ENCODE measurements at places on chromosomes 4 and X.

DNA sequence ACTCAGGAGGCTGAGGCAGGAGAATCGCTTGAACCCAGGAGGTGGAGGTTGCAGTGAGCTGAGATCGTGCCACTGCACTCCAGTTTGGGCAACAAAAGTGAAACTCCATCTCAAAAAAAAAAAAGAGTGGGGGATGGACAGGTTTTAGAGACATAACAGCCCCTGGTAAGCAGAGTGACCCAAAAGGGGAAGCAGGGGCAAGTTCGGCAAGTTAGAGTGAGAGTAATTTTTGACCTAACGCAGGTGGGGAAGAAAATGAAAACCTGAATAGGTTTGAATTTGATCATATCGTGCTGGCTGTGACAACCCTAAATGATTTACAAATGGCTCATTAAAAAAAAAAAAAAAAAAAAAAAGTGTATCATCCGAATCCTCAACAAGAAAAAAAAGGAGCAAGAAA, 25.7 kb upstream of the TMEM131L start:
- DNase-seq: no peak

- DNase-seq: no peak
Measured at GRCh38 chrX:34341258-34341657, 209.1 kb upstream of the FAM47A start.

- no peak for DNase-seq
Measured at GRCh38 chrX:10107483-10107882, 49.3 kb upstream of the CLCN4 start.

- no peak for DNase-seq
Measured at GRCh38 chr4:26093551-26093950, 179.5 kb downstream of the SMIM20 start.

DNA sequence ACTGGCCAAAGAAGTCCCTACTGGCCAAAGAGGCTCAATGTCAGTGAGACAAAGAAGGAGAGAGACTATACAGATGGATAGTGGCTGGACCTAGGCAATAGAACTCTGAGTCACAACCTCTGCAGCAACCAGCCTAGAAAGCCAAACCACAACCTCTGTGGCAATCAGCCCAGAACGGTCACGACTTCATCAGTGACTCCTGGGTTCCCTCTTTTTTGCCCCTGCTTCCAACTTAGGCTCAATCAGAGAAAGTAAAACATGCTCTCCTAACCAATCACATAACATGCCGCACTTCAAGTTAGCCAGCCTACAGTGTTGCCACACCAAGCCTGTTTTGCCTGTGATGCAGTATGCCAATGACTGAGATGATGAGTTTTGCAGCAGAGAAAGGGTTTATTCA, 203.4 kb downstream of the ANAPC10 start:
- no peak for DNase-seq

- no peak for DNase-seq
Measured at GRCh38 chrX:27445438-27445837, 17.7 kb downstream of the PPP4R3C start.

DNA sequence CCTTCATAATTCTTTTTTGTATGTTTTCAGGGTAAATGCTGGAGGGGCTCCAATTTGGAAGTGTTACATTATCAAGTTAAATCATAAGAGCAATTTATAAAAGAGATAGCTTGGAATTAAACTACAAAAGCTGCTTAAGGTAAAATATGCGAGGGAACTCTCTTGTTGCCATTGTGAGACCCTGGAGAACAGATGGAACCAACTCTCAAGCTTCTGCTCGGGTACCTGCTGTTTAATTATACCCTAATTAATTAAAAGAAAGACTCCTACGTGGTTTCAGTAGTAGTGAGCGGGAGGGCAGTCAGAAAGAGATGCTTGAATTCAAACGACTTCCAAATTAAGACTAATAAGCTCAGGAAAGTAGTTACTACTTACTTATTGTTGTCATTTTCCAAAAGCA, 313.1 kb upstream of the TACR3 start:
- DNase-seq: no peak

DNA sequence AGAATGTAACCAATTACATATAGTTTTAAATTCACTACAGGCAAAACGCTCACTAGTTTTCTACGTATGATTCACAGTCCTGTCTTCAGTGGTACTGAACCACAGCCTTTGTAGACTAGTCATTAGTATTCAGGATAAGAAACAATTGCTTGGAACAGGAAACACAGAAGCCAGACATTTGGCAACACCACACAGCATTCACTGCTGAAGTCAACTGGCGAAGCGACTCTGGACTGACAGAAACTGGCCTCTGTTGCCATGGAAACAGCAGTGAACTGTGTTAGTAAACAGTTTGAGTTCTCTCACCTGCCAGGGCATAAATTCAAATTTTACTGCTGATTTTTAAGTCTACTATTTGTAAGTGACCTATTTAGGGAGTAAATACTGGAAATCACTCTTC, 57.6 kb downstream of the MAPK10 start:
- no peak for DNase-seq

DNA sequence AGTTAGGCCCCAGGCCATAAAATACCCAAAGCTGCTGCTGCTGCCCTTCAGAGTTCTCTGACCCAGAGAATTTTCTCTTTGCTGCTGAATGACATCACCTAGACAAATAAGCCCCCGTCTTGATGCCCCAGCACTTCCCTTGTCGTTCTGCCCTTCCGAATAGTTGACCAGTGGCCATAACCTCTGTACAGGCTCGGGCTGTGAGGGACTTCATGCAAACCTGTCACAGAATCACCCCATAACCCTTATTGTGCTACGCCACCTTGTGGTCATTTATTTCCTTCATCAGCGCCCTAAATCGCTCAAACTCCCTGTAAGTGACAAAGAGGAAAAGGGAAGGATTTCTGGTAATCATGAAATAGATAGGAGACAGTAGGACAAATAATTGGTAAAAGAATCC, 18.8 kb downstream of the SPACA5 start:
- DNase-seq: no peak

DNA sequence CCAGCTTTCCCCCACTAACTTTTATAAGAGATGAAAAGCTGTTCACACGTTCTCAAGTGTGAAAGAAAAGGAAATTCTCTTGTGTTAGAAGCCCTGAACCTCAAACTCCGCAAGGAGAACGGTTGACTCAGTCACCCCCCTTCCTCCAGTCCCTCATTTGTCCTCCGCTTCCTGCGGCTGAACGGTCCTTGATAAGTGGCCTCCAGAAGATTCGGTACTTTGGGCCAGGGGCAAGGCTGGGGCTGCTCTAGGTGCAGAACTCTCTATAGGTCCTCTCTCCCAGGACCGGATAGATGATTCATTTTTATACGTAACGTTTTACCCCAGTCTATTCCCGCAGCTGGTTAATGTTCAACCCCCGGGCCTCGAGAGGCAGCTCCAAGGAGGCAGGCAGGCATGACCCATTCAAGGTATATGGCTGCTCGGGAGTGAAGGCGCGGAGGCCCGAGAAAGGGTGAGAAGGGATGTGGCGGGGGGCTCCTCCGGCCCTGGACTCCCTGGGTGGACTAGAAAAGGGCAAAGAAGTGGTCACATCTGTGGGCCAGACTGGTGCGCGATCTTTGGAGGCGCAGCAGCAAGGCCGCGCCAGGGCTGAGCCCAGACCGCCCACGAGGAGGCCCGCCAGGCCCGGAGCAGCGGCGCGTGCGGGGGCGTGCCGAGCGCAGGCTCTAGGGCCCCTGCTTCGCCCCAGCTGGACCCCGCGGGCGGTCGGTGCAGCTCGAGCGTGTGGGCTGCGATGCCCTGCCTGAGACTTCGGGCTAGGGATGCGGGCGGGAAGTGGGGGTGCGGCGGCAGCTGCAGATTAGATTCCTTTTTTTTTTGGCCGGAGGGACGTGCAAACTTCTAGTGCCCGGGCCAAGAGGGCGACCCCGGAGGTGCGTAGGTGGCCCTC, 11.7 kb downstream of the PITX2 start:
- DNase-seq: no peak

DNA sequence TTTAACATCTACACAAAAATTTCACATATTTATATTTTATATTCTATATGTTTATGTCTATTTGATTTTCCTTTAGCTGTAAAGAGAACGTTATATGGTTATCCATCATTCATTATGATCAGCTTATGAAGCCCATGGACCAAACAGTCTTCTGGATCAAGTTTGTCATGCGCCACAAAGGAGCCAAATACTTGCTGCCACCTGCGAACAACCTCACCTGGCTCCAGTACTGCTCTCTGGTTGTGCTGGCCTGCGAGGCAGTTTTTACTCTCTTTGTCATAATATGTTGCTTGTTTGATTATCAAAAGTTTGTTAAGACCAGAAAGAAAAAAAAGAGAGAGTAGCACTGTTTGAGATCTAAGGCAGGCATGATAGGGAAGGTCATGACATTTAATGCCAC, 38.2 kb downstream of the UGT2B7 start:
- DNase-seq: no peak

GRCh38 chr4:15378062-15378461, 49.8 kb upstream of the C1QTNF7 start:
- DNase-seq: no peak

DNA sequence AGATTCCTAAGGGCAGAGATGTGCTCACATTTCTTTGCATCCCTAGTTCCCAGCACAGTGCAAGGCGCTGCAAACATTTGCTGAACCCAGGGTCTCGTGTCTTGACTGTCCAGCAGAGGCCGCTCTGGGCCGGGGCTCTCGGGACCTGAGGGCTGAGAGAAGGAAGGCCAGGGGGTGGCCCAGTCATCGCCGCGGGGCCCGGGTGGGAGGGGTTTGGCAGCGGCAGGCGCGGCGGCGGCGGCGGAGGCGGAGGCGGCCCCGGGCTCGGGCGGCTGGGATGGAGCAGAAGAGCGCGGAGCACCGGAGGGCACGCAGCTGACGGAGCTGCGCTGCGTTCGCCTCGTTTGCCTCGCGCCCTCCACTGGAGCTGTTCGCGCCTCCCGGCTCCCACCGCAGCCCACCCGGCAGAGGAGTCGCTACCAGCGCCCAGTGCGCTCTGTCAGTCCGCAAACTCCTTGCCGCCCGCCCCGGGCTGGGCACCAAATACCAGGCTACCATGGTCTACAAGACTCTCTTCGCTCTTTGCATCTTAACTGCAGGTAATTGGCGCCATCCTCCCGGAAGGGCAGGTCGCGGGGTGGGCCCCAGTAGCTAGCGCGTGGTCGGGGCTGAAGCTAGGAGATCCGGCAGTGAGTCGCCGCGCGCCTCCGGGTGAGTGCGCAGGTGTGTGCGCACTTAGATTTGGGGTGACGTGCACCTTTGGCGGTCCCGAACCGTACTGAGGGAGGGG, at the start of gene PARM1:
TSS of gene PARM1 (plus strand) at position 285 of the 730 bp plus-strand sequence. CDS start at position 497, 212 bp downstream.
- peak; percentile 20 for DNase-seq

DNA sequence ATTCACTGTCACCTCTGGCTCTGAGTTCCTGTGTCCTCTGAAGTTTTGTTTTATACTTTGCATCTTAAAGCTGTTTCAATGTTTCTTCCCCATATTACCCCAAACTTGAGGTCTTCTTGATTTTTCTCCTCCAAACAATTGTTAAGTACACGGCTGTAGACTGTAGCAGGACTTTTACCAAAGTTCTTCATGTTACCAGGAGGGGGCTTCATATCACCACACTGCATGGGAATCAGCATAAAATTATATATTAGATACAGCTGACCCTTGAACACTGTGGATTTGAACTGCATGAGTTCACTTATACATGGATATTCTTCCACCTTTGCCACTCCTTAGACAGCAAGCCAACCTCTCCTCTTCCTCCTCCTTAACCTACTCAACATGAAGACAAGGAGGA, 56.6 kb downstream of the SPATA18 start:
- no peak for DNase-seq

DNA sequence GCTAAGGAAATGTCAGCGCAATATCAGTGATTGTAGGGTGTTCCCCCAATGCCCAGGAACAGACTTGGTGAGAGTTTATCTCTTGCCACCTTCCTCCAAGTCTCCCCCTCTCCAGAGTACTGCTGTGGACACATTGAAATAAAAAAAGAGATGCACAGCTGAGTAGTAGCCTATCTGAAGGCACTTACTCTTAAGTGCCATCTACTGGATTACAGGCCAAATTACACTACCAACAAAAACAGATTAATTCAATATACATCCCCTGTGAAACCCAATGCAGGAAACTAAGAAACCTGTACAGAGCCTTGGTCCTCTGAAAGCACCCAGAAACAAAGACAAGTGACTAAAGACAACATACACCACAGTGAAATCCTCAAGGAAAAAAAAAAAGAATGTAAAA, 460.3 kb downstream of the ZIC3 start:
- DNase-seq: no peak

- DNase-seq: peak; percentile 1
Measured at GRCh38 chr4:130393642-130394041, 1297.7 kb downstream of the C4orf33 start.

DNA sequence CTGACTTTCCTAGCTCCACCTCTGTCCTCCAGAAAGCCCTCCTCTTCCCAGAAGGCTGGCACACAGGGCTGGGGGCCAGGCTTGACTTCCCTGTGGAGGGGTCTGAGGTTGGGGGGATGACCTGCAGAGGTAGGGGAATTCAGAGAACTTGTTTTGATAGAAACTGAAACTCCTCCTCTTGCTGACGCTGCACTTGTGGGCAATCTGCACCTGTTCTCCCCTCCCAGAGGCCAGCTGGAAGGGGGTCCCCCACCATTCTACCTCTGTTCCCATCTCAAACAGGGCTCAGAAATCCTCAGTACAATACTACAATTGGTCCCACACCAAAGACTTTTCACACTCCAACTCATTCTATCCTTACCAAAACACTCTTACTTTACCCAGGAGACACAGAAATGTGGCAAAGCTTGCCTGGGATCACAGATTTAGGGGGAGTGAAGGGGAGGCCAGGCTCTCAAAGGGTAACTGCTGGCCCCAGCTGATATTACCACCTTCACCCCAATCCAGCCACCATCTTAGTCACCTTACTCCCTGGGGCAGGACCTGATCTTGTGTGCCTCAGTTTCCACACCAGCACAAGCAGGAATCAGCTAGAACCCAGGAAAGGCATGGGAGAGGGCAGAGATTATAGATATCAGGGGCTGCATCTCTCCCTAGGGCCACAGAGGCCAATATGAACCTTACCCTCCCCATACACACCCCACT, 18.5 kb downstream of the OTUD5 start:
- no peak for DNase-seq

DNA sequence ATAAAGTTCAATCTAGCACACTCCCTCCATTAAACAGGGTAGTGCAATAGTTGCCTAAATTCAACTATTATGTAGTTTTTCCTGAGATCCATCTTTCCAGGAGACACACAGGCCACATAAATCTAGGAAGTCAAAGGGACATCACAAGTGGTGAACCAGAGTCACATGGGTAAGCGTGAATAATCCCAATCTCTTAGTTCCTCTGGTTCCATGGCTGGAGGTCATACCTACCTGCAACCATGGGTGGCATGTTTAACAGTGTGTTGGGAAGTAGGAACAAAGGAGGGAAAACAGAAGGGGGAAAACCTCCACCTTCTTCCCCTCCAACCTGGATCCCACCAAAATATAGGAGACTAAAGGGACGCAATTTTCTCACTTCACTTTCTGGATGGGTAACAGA, 2651.6 kb downstream of the ARAP2 start:
- DNase-seq: no peak

- no peak for DNase-seq
Measured at GRCh38 chr4:1427010-1427409, 20.8 kb upstream of the NKX1-1 start.

- DNase-seq: no peak
Measured at GRCh38 chr4:17517664-17518063, 2.7 kb downstream of the CLRN2 start.

GRCh38 chr4:169398316-169398715, 127.6 kb upstream of the SH3RF1 start:
- DNase-seq: peak; percentile 42

GRCh38 chr4:177770776-177771175, 328.5 kb upstream of the AGA start:
- DNase-seq: no peak

GRCh38 chr4:136329042-136329662, 1203.1 kb downstream of the PCDH18 start:
- no peak for DNase-seq

GRCh38 chrX:103783971-103784370, 7.3 kb downstream of the PLP1 start:
- no peak for DNase-seq

- no peak for DNase-seq
Measured at GRCh38 chr4:92122911-92123310, 180.9 kb upstream of the GRID2 start.
